Activated T-cell treated with anti-CD3 and anti-CD28 coated beads, Interleukin-2, amount 50 U/mL, for 24 hours (primary cell): ENCODE measurements at places on chromosomes 16 and 17.

DNA sequence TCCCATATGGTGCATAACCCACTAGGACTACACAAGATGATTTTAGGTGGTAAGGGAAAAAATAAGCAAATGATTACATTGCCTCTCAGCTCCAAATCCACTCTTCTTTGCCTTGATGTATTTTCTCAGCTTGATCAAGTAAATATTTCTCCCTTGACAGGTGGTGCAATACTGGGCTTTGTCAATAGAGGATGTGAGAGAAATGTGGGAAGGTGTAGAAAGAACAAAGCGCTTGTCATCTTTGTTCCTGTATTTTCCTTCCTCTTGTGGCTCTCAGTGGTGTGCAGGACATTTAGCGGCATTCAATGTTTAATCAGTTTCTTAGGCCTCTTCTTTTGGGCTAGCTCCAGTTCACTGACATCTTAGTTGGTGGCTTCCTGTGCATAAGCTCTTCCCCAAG, 1165.8 kb upstream of the GOT2 start:
- DNase-seq = no peak

DNA sequence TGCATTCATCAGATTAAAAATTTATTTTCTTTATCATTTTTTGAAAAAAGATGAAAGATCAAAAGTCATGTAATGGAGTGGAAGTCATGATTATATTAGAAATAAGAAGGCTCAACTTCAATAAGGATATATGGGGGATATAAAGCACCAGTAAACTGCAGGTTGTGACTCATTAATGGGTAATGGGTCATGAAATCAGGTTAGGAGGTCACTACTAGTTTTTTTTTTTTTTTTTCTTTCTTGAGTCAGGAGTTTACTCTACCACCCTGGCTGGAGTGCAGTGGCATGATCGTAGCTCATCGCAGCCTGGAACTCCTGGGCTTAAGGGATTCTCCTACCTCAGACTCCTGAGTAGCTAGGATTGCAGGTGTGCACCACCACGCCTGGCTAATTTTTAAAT, 14.3 kb downstream of the EFCAB13 start:
- no peak for DNase-seq

DNA sequence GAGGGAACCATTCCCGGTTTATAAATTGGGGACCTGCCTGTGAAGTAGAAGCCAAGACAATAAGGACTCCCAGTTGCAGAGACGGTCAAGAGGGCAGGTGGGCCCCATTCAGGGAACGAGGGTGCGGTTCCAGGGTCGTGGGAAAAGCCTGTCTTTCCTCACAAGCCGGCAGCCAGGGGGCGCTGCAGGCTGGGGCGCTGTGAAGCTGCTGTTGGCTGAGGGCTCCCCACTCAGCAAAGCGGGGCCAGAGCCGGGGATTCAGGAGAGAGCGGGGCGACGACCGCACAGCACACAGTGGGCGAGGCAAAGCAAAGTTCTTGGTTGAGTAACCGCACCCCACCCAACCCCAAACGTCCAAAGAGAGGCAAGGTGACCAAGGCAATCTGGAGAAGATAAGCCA, 24.9 kb downstream of the CDRT15 start:
- peak; percentile 50 for DNase-seq

DNA sequence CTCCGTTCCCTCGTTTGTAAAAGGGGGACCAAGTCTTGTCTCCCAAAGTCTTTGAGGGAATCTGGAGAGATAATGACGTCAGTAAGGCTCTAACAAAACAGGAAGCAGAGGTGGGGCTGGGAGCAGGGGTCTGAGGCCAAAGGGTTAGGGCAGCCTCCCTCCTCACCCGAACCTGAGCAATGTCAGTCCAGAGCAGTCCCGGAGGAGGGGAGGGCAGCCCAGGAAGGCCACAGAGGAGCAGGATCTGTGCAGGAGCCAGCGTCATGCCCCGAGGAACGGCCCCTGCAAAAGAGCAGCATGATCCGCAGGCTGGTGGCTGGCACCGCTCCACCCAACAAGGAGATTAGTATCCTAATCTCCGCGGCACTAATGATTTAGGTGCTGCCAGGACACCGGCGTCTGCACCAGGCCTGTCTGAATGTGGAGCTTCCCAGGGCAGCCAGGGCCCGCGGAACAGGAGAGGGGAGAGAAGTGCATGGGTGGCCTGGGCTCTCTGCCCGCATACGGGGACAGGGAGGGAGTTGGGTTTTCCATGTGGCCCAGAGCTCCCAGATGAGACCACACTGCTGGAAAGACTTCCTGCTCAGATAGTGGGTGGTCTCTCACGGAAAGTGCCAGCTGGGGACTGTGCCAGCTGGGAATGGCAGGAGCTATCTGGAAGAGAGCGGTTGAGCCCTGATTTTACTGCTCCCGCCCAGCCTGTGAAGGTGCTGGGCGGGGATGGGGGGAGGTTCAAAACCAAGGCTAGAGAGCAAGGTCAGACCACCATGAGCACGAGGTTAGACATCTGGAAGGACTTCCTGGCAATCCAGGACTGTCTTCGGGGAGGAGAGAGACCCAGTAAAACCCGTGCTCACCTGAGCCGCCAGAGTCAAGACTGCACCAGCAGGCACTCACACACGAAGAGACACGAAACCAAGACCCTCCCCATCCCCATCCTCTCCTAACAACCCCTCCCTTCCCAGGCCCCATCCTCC, 11.0 kb upstream of the KRT17 start:
- DNase-seq = no peak

DNA sequence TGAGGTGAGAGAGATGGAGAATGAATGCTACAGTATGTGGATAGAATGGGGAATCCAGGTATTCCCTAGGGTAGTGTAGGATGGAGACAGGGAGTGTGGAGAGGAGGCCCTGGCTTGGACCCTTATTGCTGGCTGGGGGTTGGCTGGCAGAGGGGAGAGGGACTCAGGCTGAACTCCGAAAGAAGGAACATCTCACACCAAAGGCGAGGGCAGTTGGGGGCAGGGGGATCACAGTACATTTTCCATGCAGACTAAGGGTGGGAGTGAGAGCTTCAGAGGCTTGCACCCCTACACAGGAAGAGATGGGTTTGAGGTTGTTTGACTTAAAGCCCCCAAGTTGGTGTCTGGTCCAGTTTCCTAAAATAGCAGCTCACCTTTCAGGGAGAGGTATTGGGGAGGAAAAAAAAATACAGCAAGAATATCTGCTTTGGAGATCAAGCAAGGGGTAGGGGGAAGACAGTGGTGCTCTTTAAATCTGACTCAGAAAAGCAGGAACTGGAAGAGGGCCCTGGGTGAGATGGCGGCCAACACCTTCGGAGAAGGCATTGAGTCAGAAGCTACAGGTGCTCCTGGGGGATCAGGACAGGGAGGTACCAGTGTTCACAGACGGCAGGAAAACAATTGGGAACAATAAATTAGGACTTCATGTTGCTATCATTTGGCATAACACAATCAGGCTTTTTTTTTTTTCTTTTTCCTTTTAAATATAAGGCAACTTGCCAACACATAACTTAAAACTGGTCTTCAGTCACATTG, 12.4 kb downstream of the TRAF4 start:
- no peak for DNase-seq

GRCh38 chr16:30559690-30560089, 1.5 kb upstream of the ZNF764 start:
- DNase-seq = no peak

GRCh38 chr16:12613131-12613991, 190.3 kb downstream of the CPPED1 start:
- peak; percentile 54 for DNase-seq

GRCh38 chr16:63453261-63453660, 1417.0 kb upstream of the CDH8 start:
- DNase-seq = no peak

DNA sequence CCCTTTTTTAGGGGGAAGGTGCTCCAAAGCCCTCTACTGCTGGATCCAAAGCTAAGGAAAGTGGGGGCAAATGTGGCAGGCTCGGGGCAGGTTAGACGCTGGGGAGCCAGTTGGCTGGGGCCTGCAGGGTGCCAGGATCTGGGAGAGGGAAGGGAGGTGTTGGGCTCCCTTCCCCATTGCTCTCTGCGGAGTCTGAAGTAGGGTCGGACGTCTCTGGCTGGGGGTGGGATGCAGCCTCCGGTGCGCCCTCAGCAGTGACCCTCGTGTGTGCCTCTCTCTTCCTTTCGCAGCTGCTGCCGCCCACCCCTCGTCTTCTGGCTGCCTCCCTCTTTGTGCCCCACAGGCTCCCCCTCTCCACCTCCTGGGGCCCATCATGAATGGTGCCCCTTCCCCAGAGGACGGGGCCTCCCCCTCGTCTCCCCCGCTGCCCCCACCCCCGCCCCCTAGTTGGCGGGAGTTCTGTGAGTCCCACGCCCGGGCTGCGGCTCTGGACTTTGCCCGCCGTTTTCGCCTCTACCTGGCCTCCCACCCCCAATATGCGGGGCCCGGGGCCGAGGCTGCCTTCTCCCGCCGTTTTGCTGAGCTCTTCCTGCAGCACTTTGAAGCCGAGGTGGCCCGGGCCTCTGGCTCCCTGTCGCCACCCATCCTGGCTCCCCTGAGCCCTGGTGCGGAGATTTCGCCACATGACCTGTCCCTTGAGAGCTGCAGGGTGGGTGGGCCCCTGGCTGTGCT, 2.2 kb downstream of the SH2B1 start:
- DNase-seq = no peak

GRCh38 chr16:49665482-49666230, 190.3 kb downstream of the ZNF423 start:
- DNase-seq = no peak

- DNase-seq = peak; percentile 53
These were observed 2.5 kb upstream of the ABCC12 start for GRCh38 chr16:48158296-48158695.

GRCh38 chr16:69411064-69411985, 13.1 kb upstream of the CYB5B start:
- peak; percentile 22 for DNase-seq

DNA sequence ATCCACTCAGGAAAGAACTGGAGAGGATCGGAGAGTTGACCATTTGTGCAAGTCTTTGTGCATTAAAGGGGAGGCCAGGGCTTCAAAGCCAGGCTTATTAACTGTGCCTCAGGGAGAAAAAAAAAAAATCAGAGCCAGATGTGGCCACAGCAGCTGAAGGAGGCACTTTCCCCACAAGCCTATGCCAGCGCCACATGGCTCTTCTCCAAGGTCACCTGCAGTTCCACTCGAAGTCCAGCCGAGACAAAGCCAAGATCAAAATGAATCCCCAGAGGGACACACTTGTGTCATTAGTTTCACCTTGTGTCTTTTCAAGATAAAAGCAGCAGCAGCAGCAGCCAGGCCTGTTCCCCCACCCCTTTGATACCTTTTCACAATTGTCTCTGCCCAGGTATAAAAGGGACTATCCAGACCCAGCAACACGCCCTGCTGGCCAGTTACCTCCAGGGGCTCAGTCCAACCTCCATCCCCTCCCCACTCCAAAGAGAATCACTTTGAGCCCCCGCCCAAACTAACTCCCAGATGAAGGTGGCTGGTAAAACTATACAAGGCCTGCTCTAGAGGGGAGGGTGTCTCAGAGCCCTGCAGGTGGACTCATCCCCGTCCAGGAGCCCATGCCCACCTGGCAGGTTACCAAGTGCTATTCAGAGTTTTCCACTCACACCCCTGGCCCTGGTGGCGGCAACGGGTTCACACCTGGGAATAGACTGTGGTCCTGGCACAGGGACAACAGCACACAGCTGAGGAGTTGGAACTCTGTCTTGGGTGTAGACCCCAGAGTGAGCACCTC, 29.2 kb downstream of the AXIN2 start:
- peak; percentile 25 for DNase-seq

GRCh38 chr17:49776551-49777300, 11.8 kb upstream of the KAT7 start:
- no peak for DNase-seq
